ELF-1 (cell line): ENCODE measurements at places on chromosomes 4 and X.

GRCh38 chr4:159142241-159142640, 39.4 kb downstream of the RAPGEF2 start:
- DNase-seq = no peak

GRCh38 chr4:73698217-73698616, 42.2 kb upstream of the CXCL8 start:
- DNase-seq = no peak

DNA sequence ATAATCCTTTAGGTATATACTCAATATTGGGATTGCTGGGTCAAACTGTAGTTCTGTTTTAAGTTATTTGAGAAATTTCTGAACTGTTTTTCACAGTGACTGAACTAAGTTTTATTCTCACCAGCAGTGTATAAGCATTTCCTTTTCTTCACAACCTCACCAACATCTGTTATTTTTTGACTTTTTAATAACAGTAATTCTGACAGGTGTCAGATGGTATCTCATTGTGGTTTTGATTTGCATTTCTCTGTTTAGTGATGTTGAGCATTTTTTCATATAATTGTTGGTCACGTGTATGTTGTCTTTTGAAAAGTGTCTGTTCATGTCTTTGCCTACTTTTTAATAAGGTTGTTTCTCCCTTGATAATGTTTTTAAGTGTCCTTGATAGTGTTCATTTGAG, 112.6 kb downstream of the LINC00632 start:
- no peak for DNase-seq

DNA sequence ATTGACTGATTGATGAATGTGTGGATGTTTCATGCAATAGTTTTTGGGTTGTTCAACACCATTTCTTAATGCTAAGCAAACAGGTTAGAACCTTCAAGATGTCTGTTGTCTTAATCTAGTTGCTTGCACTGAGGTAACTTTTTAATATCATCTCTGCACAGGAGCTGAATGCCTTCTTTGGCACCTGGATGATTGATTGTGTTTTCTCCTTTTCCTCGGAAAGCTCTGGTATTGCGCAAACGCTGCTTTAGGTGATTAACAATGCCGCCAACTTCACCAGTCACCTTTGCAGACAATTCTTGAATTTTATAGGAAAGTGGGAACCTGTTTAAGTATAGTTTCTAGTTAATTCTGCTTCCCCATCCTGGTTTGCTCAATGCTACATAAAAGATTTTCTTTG, 48.2 kb downstream of the RTL9 start:
- DNase-seq = no peak

- no peak for DNase-seq
Measured at GRCh38 chr4:184684491-184685189, 35.1 kb downstream of the PRIMPOL start.

GRCh38 chrX:4627414-4627813, 914.0 kb upstream of the PRKX start:
- no peak for DNase-seq

DNA sequence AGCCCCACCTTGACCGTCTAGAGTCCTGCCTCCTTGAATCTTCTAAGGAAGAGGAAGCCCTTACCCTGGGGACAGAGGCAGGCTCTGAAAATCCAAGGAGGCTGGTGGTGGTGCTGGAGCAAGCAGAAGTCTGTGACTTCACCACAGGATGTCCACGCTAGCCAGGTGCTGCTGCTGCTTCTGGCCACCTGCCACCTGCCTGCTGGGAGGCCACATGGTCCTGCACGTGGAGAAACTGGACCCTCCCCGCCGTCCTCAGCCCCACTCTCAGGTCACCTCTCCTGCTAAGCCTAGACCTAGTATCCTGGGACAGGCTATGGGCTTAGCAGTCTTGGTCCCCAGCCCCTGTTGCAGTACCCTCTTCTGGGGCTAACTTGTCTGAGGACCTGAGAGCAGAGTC, 15.8 kb downstream of the TMEM31 start:
- DNase-seq = no peak

- no peak for DNase-seq
Measured at GRCh38 chrX:24480400-24480865, 15.3 kb downstream of the PDK3 start.

- DNase-seq = no peak
Measured at GRCh38 chrX:37787423-37787869, 7.6 kb downstream of the CYBB start.

DNA sequence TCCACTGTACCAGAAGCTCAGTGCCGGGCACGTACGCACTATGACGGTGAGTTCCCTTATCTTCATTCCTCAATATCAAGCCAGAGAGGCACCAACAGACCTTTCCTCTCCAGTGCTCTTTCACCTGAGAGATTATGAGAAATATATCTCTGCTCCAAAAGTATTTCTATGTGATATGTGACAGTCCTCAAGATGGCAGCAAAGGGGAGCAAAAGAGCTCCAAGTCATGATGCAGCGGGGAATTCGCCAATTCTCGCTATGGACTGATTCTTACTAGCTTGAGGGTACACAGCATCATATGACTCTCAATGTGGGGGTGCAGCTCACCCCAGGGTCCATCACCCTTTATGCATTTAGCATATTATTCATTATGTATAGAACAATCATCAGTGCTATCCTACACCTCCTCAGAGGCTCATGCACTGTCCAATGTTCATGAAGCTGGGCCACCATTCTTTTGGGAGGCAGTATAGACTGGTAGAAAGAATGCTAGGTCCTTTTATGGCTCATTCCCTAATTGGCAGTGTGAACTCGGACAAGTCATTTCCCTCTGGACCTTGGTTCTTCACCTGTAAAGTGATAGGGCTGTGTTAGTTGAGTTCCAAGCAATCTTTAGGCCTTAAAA, 12.8 kb upstream of the IQSEC2 start:
- no peak for DNase-seq

DNA sequence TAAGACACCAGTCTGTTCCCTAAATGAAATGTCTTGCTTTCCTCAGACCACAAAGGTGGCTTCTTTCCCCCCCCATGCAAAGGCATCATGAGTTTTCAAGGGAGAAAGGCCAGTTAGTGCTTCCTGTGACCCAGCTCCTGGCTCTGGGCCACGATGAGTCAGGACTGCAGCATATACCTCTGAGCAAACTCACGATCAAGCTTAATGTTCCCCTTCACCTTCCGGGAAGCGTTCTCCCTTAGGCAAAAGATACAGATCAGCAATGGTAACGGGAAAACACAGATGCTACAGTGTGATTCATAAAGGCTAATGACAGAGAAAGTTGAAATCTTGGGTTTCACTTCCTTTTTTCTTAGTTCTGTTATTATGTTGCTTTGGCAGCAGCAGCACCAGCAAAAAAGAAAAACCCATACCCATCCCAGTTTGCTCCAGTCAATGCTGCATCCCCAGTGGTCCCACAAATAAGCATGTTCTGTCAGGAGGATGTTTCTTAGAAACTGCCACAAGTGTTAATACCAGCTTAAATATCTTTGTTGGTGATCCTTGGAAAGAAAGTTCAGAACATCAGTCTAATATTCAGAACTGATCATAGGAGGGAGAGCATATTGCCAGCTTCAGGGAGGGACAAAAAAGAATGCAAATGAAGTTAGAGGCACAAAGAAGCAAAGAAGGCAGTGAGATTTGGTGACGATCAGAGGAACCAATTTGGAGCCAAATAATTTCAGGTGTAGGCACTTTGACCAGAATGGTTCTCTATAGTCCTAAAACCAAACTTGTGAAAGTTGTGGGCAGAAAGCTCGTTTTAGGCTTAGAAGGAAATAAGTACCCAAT, 41.2 kb downstream of the LONRF3 start:
- DNase-seq = no peak

DNA sequence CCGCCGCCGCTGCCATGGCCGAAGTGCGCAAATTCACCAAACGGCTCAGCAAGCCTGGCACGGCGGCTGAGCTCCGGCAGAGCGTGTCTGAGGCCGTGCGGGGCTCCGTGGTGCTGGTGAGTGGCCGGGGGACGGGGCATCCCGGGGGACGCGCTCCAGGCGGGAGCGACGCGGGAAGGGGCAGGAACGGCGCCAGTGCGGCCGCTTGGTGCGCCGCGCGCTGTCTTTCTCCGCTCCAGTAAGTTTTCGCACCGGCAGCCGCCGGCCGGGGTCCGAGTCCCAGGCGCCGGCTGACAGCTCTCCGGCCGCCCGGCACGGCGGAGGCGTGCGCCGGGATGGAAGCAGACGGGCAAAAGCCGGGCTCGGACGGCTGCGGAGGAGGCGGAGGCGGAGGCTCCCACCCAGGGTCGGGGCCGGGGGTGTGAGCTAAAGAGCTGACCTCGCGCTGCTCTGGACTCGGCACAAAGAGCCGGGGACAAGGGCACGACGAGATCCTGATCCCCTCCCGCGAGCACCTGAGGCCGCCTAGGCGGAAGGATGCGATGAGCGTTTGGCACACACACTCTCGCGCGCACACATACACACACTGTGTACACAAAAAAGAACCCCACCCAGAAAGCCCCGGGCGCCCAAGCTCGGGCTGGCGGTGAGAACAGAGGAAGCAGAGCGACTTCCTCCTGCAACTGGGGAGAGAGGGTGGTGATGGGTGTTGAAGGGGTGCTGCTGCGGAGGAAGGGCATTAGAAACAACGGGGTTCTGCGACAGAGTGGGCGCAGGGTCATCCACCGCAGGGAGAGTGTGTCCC, 545 bp downstream of the DOCK11 start:
- DNase-seq = peak; percentile 72

- no peak for DNase-seq
Measured at GRCh38 chr4:181161669-181162068, 1081.5 kb upstream of the TENM3 start.

GRCh38 chr4:100933628-100934027, 413.7 kb downstream of the PPP3CA start:
- DNase-seq = no peak

DNA sequence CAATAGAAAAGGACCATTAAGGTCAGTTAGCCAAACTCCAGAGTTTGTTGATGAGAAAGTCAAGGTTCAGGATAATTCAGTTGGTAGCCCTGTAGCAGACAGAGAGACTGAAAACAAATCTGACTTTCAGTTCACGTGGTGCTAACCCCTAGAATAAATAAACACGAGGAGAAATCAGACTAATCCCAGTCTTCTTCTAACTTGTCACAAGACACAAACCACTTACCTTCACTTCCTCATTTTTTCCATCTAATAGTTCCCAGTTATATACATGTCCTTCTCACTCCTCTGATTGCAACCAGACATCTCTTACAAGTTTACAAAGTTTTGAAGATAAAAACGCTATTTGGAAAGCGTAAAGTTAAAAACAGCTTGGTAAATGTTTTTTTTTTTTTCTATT, 7.7 kb downstream of the TLR7 start:
- no peak for DNase-seq

DNA sequence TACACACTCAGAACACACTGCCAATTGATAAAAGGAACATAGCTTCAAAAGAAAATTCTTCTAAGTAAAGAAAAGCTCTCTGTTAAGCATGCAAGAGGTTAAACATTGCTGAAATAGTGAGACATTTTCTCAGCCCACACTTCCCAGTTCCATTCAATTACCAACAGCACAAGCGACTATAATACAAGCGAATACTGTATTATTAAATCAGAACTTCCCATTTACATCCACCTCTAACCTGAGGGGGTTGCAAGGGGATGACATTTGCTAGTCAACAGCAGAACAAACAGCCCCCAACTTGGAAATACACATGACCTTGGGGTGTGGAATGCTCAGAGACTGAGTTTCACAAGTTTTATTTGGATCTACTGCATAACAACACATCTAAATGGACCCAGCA, 1.1 kb downstream of the FSTL5 start:
- DNase-seq = no peak

GRCh38 chrX:69085151-69085550, 80.1 kb downstream of the PJA1 start:
- DNase-seq = peak; percentile 36

- DNase-seq = no peak
Measured at GRCh38 chr4:89275587-89275986, 32.0 kb downstream of the GPRIN3 start.

GRCh38 chrX:46325312-46325877, 219.8 kb downstream of the ZNF674 start:
- DNase-seq = peak; percentile 88

DNA sequence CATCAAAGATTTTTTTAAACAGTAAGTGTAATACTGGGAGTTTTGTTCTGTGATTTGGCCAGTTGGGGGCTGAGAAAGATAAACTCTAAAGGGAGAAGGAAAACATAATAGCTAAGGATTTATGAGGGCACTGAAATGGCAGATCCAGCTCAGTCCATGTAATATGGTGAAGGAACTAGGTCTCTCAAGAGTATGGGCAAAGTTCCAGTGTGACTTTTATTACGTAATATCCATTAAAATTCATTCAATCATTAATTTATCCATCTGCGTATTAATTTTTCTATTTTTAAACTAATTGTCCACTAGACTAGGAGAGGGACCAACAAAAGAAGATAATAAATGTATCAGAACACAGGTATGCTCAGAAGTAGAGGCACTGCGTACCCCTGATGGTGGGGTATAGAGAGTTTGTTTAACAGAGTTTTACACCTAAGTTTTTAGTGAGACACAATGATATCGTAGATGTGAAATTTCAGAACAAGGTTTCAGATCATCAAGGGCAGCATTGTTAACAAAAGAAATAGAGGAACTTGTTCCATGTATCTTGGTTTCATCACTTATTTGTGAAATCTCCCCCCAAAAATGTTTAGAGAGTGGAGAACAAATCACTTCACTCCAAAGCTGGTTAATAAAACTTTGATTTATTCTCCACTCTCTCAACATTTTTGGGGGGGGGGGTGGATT, 351.1 kb downstream of the GRXCR1 start:
- DNase-seq = no peak

- no peak for DNase-seq
Measured at GRCh38 chrX:129981200-129981553, 1.3 kb upstream of the BCORL1 start.

DNA sequence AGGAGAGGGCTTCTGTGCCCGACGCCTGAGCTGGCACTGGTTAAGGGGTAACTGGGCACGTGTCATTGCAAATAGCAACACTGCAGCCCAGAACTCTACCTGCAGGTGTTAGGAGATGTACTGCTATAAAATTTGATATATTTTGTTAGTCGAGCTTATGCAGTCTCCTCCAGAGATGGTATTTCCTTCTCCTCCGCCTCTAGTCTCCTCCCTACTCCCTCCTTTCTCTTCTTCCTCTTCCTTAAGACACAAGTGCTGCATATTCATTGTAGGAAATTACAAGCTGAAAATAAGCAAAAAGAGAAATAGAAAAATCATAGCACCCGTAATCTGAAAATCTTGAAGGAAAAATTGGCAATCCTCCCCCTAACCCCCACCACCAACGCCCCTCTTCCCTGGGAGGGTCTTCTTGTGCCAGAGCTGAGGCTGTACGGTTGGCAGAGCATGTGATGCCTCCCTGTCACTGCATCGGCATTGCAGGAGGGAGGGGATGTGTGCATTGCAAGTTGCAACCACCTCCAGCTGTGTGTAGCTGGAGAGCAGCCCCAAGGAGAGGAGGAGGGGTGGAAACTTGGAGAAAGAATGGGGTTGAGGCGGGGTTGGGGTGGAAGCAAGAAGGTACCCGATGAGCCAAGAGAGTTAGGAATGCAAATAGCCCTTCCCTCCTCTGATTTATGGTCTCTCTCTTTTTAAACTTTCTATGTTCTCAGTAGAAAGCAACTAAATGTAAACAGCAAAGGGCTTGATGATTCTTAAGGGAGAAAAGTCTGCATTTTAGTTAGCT, 48.3 kb upstream of the MND1 start:
- no peak for DNase-seq
